ENCODE measurements at places on chromosomes 2 and 18.
A peak's percentile ranks its signal among the peaks of the same experiment; 100 is the strongest.

- peak; percentile 85 for DNase-seq
Measured at GRCh38 chr2:84486441-84487115, 27.5 kb upstream of the SUCLG1 start.

- no peak for DNase-seq
Measured at GRCh38 chr2:216856406-216857065, 3.3 kb downstream of the TNP1 start.

DNA sequence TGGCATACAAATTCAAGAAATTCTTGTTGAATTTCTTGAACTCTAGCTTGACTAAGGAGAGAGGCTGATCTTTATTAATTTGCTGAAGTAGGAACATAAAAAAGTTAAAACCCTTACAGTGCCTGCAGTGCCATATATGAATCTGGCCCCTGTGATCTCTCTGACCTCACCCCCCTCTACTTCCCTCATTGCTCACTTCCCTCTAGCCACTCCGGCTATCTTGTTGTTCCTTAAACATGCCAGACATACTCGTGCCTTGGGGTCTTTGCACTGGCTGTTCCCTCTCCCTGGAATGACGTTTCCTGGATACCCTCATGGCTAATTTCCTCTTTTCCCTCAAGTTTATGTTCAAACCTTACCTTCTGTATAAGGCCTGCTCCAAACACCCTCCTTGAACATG, 246.3 kb upstream of the SIX2 start:
- DNase-seq, result no peak

- DNase-seq, result no peak
Measured at GRCh38 chr2:5121642-5122041, 570.5 kb upstream of the SOX11 start.

Data from LNCaP clone FGC (cell line).